ENCODE measurements at places on chromosomes 5 and 9. TPM values are rescaled to one million over a fixed set of nuclear protein-coding genes. Genes with fewer than 3 reads are reported as not detected.

The C5orf58 gene
- total RNA-seq, result not detected

The C1QTNF2 gene
- 3.8 TPM for total RNA-seq

The ENTPD8 gene
- not detected for total RNA-seq

The CSF1R gene
- 16.9 TPM for total RNA-seq

The SPINK6 gene
- not detected for total RNA-seq

The RMND5B gene
- total RNA-seq, result 43.7 TPM

The LCN1 gene
- not detected for total RNA-seq

The FOXE1 gene
- 0.42 TPM for total RNA-seq

Data from ureter (tissue), 1 donor.